ENCODE measurements at places on chromosomes 12 and 14.

- no peak for DNase-seq
Observed at GRCh38 chr12:121814429-121815119, 10.8 kb downstream of the SETD1B start.

DNA sequence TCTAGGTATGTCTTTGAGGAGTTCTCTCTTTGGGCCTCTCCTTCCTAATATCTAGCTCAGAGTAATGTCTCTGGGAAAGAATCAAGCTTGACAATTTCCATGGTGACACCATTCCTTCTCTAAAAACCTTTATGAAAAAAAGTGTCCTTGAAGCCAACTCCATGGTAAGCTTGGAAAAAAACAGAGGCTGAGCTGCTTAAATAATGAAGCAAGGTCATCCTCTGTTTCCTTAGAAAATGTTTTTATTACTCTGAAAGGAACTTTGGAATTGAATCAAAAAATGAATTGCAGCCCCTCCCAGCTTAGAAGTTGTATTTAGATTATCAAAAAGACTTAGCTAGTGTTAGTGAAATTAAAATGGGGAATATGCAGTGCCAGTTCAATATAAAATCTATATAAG is 166.1 kb upstream of the KITLG start:
- DNase-seq, result no peak

DNA sequence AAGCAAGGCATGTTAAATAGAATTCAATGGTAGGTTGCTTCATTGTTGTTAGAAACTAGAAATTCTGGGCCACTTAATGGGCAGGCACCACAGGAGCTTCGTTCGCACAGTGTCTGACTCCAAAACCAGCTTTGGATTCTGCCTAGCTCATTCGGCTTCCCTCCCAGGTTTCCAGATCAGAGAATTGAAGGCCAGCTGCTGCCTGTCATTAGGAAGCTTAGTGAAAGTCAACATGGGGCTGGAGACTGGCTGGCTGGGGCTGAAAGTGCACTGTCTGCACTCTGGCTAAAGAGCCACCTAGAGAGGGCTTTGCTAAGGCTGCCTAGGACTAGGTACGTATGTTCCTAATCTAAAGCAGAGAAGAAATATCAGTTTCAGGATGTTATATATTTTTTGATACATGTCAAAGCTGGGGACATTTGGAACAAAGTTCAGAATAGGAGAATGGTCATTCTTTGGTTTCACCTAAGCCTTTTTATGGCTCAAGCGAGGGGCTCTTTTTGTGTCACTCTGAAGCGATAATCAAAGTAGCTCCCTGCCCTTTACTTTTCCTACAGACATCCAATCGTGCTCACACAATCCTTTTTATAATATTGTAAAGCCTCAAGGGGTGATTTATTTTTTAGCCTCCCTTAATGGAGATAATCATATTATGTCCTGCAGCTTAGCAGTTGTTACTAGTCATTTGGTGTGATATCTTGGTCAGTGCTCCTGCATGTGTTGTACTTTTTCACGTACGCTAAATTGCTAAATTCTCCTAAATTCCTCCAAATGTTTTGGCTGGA is 238.5 kb upstream of the NAV3 start:
- DNase-seq, result no peak

DNA sequence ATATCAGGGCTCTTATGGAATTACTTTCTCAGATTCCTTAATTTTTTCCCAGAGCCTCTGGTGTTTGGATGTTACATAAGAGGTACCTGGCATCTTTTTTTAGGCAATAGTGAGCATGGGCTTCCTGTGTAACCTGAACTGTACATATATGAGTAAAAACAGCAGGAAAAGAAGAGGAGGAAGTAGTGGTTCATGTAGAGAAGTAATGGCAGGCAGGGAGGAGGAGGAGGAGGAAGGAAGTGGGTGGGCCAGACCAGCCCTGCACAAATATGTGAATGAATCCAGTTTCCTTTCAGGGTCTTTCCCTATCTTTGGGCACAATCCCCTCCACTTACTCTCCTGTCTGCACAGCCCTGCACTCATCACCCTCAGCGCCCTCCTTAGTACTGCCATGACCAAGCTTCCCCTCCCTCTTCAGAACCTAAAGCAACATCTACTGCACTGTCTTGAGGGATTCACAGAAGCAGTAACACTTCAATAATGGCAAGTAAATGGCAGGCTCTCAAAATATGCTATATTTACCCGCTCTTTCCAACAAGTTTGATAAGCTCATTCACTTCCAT is 40.9 kb upstream of the GSG1 start:
- no peak for DNase-seq

- DNase-seq, result no peak
Observed at GRCh38 chr12:5063149-5063548, 19.5 kb downstream of the KCNA5 start.

DNA sequence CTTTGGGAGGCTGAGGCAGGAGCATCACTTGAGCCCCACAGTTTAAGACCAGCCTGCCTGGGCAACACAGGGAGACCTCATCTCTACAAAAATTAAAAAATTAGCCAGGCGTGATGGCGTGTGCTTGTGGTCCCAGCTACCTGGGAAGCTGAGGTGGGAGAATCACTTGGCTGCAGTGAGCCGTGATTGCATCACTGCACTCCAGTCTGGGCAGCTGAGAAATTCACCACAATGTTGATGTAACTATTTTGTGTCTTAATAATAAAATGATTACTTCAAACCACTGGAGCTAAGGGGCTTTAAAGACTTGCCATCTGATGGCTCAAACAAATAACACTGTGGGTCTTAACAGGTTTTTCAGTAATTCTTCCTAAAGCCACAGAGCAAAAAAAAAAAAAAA is 10.8 kb downstream of the ERH start:
- DNase-seq, result no peak

DNA sequence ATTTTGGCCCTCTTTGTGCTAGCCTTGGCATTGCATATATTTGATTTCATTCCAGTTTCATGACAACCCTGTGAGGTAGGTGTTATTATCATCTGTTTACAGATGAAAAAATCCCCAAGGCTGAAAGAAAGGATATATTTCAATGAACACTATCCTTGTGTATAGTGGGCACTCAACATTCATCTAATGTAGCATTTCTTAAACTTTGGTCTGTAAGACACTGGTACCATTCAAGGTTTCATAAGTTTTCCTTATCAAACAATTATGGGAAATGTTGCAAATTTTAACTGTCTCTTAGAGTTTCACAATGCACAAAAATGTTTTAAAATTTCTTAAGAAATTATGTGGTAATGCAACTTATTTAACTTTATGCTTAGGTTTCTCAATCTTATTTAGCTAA is 44.3 kb downstream of the ATP23 start:
- no peak for DNase-seq

GRCh38 chr14:104344818-104345620 is 206.6 kb downstream of the KIF26A start:
- DNase-seq, result no peak

- no peak for DNase-seq
Observed at GRCh38 chr14:21395450-21395849, 11.6 kb upstream of the SUPT16H start.

- no peak for DNase-seq
Observed at GRCh38 chr12:106629797-106630659, 47.2 kb downstream of the RFX4 start.

GRCh38 chr14:62691647-62692489 is 353.4 kb downstream of the KCNH5 start:
- no peak for DNase-seq

All from stimulated activated CD4-positive, alpha-beta T cell treated with anti-CD3 and anti-CD28 coated beads, Interleukin-2, amount 100 ng/mL, for 4 hours (primary cell).